Cerebellar nuclear complex (tissue), 1 donor: ENCODE measurements at places on chromosomes 1 and 21.
A peak's percentile ranks its signal among the peaks of the same experiment; 100 is the strongest.

DNA sequence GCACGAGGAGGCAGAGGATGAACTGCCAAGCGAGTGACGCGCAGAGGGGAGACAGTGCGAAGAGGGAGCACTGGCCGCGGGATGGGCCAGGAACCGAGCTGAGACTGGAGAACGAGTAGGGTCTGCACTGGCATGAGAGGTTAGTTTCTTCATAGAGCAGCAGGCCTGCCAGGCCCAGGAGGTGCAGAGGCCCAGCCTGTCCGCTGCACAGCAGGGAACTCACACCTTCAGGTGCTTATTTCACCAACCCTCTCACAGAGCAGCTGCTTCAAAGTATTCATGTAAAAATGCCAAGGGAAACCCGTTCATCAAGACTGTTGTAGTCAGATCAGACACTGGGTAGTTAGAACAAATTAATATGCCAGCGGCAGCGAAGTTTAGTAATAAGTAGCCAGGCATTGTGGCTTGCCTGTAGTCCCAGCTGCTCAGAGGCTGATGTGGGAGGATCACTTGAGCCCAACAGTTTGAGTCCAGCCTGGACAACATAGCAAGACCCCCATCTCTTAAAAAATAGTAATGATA, 144.5 kb downstream of the SLC45A1 start:
- DNase-seq = peak; percentile 24

GRCh38 chr1:164667600-164667999, 108.6 kb downstream of the PBX1 start:
- DNase-seq = no peak

DNA sequence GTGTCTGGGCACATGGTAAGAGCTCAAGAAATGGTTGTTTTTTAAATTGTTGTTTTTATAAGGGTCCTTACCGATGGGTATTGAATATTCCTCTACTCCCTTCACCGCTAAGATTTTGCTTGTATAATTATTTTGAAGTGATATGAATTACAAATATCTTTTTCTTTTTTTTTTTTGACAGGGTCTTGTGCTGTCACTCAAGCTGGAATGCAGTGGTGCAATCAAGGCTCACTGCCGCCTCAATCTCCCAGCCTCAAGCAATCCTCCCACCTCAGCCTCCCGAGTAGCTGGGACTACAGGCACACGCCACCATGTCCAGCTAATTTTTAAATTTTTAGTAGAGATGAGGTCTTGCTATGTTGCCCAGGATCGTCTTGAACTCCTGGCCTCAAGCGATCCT, 27.1 kb upstream of the RAB3GAP2 start:
- DNase-seq = no peak

GRCh38 chr1:240888039-240888786, 276.3 kb upstream of the GREM2 start:
- DNase-seq = no peak

- no peak for DNase-seq
Measured at GRCh38 chr1:7393136-7393535, 378.0 kb upstream of the VAMP3 start.

DNA sequence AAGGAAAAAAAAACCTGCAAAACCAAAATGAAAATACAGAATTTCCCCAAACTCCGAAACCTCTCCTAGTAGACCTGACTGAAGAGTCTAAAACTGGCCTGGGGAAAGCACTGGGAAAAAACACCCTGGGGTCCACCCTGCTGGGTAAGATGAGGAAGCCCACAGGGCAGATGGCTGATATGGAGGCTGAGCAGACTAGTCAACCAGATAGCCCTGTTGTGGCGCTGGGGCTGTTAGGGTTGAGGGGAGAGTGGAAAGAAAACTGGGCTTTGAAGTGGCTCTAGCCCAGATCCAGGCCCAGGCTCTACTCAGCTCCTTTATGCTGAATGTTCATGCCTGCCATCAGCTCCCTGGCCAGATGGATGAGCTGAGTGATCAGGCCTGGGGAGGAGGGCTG, 6.8 kb upstream of the SLAMF1 start:
- no peak for DNase-seq

GRCh38 chr1:19505693-19506457, 20.5 kb upstream of the CAPZB start:
- DNase-seq = no peak

DNA sequence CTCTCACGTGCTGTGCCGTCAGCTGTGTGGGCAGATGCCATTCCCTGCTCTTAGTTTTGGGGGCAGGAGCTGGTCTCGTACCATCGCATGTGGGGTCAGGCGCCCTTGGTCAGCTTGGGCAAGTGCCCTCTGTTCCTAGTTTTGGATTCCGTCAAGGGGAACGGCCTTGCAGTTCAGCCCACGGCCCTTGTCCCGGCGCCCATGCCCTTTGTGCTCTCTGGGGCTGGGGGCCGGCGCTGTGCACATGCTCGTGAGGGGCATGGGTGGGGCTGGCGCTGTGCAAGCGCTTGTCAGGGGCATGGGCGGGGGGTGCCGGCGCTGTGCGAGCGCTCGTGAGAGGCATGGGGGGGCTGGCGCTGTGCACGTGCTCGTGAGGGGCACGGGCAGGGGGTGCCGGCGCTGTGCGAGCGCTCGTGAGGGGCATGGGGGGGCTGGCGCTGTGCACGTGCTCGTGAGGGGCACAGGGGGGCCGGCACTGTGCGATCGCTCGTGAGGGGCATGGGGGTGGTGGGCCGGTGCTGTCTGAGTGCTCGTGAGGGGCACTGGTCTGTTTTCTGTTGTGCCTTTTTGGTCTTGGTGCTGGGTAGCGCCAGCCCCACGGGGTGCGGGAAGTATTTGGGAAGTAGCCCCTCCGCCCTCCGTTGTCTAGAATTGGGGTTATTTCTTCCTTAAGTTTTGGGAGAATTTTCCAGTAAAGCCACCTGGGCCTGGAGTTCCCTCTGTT, 29.5 kb upstream of the DIP2A start:
- DNase-seq = no peak

DNA sequence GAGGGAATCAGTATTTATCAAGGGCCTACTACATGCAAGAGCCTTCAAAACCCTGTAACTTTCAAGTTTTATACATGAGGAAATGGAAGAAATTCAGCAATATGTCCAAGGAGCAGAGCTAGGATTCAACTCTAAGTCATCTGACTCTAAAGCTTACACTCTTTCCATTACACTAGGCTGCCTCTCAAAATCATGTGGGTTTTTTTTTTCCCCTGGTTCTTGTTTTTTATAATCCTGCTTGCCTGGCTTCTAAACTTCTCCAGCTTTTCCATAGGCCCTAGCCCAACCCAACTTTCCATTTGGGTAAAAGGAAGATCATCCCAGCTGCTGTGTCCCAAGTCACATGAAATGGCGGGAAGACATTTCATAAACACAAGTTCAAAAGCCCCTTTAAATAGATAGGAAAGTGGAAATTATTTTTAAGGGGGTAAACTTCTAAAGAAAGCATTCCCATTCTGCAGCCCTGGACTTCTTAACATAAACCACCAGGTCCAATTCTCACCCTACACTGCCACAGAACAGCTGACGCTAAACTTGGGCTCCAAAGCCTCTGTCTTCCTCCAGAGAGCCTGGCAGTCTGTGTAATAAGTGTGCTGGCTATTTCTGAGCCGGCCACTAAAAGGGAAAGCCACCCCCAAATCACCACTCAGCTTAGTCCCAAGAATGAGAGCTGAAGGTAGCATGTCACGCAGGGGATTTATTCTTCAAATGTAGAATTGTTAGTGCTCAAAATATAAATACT, 46.9 kb downstream of the ITPKB start:
- no peak for DNase-seq

DNA sequence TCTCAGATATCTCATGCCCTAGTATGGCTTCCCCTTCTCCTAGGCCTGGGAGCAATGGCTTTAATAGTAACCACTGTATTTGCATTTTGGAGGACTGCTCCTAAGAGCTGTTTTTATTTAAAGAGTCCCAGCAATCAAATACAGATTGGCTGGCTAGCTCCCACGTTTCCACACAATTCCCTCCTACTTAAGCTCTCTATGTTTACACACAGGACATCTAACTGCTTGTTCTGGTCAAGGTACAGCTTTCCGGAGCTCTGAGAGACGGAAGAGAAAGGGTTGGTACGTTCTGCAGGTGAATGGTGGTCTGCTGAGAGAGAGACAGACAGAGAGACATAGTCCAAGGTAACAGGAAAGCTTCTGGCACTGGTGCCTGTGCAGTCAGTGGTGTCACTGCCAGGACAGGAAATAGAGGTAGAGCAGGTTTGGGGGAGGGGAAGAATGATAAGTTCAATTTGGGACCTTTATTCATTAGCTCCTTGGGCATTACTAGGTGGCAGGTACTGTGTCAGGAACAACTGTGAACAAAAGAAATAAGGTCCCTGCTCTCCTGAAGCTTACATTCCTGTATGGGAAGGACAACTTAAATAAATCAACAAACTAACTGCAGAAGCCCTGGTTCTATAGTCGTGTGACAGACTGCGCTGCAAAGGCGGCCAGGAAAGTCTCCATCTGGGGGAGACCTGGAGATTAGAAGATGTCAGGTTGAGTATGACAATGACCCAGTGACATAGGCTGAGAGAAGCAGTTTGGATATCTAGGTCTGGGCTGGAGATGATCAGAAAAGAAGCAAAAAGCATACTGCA, 1.2 kb upstream of the SLC25A33 start:
- no peak for DNase-seq

DNA sequence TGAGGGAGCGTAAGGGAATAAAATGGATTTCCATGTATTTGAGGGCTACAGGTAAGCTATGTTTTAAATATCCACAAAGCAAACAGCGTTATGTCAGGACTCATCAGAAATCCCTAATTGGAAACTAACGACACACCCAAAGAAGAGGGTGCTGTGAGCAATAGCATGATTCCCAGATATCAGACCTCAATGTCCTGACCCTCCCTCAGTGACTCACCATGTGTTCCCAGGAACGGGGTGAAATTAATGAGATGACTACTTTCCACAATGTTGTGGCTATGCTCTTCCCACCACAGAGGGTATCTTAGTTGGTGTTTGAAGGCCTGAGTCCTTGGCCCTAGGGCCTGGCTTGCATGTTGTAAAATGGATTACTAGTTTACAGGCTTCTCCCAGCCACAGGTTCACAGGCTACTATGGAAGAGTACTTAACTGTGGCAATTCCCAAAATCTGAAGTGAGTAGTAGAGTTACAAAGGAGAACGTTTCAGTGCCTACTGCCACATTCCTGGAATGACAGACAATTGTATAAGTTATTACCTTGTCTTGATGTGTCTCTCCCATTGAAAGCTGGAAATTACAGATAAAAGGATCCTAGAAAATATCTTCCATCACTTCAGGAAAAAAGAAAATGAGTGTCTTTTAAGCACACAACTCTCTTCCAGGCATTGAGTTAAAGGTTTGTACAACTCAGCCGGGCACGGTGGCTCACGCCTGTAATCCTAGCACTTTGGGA, 1.7 kb upstream of the KRTAP11-1 start:
- no peak for DNase-seq

GRCh38 chr1:116286541-116286971, 86.5 kb upstream of the ATP1A1 start:
- no peak for DNase-seq

DNA sequence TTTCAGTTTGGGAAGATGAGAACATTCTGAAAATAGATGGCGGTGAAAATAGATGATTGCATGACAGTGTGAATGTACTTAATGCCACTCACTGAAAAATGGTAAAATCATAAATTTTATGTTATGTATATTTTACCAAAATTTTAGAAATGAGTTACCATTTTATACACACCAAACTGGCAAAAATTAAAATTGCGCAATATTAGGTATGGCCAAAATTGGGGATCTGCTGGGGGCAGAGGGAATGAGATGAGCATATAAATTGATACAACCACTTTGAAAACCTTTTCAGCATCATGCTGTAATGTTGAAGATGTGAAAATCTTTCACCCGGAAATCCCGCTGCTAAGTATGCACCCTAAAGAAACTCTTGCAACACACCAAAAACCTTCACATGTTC, 10.8 kb upstream of the TMPRSS2 start:
- no peak for DNase-seq

DNA sequence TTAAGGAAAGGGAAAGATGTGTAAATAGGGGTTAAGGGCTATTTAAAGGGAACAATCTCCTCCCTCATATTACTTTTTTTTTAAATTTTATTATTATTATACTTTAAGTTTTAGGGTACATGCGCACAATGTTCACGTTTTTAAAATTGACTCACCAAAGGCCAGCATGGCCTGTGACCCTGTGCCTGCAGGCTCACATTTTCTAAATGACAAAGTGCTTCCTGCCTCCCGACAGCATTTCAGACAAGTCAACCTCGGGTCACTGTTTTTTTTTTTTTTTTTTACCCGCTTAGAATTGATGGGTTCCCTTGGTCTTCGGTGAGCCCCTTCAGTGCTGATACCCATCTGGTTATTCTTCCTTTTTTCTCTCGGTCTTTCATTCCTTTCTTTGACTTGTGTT, 70.4 kb upstream of the SCAF4 start:
- no peak for DNase-seq

GRCh38 chr1:87263785-87264184, 64.9 kb upstream of the LMO4 start:
- DNase-seq = no peak

- DNase-seq = no peak
Measured at GRCh38 chr21:44315691-44316203, 15.9 kb downstream of the PFKL start.

GRCh38 chr1:7941437-7941793, 776 bp upstream of the TNFRSF9 start:
- no peak for DNase-seq

GRCh38 chr21:43590194-43590593, 69.1 kb downstream of the HSF2BP start:
- DNase-seq = no peak

- DNase-seq = no peak
Measured at GRCh38 chr1:20375563-20375962, 84.9 kb downstream of the VWA5B1 start.

DNA sequence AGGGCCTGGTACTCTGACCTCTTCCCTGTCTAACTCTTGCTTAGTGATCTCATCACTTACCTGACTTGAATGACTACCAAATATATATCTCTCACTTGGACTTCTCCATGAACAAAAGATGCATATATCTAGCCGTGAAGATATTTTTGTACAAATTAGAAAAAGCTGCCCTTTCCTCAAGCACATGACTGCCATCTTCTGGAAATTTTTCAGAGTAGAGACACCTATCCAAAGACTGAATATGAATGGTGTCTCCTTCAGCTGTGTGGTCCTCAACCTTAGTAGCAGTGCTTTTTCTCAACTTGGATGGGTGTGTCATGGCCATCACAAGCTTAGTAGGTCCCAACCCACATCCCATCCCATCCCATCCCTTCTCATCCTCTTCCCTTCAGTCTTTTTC, 142.3 kb downstream of the DNM3 start:
- DNase-seq = no peak
